Left renal cortex interstitium (tissue), 4 donors: ENCODE measurements at places on chromosomes 16 and 17.

DNA sequence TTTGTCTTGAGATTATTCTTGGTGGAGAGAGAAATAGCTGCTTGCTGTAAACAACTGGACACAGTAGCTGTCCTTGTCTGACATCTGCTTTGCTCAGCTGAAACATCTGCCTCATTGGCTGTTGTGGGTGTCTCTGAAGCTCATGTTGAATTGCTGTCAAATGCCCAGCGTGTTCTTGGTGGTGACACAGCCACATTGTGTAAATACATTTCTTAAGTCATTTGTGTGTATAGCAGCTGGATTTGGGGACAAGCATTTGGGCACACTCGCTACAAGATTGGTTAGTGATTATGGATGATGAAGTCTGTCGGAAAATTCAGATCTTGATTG is 5.3 kb downstream of the FAM234A start:
- no peak for DNase-seq

- no peak for DNase-seq
Observed at GRCh38 chr16:58026705-58027160, 1.2 kb downstream of the MMP15 start.

DNA sequence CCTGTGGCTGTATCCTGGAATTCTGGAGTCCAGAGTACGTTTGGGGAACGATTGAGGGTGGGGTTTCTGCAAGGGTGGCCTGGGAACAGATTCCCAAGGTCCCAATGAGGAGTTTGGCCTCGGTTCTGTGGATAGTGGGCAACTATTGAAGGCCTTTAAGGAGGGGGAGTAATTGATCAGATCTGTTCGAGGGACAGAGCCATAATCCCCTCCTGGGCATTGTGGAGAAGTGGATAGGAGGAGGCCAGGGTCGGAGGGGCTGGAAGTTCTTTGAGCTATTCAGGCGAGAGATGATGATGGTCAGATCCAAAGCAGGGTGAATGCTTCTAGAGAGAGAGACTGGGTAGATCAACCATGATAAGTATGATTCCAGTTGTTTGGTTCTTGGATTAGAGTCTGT is 173.4 kb downstream of the SNX29 start:
- DNase-seq: no peak

GRCh38 chr17:82414548-82415281 is 3.4 kb upstream of the HEXD start:
- DNase-seq: peak; percentile 62

GRCh38 chr17:45824901-45825492 is 19.7 kb upstream of the SPPL2C start:
- no peak for DNase-seq

DNA sequence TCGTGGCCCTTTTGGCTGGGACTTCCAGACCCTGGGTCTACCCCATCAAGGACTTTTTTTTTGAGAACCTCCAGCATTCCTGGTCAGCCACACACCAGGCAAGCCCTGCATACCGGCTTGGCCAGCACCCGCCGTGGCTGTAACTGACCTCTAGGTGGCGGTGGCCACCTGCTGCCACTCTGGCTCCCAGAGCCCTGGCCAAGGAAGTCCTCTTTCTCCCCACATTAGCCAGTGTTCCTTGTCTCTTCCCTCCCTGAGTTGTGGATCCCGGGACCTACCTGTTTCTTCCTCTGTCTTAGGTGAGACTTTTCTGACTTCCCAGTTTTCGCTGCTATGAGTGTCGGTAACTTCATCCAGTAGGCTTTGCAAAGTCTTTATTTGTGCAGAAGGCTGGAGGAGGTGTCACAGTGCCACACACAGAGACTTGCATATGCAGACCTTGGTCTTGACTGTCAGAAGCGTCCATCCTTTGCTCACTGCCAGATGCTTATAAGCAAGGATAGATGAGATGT is 348.3 kb downstream of the CPPED1 start:
- DNase-seq: no peak

DNA sequence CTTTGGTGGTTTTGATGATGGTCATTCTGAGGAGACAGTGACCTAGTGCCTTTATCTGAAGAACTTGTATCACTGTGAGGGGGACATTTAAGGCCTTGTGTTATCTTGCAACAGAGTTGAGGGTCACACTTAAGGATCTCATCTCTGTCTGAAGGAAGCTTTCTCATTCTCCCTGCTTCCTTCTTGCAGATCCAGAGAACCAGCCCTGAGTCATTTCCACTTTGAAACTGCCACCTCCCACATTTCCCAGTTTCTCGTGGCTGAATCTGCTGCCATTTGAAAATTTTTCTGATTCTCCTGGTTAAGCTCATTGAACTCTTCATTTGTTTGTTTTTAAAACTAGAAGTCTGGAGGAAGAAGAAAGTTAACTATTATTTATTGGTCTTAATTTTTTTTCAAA is 190.2 kb upstream of the CDH11 start:
- DNase-seq: no peak

GRCh38 chr16:83554096-83554495 is 253.7 kb upstream of the HSBP1 start:
- no peak for DNase-seq

DNA sequence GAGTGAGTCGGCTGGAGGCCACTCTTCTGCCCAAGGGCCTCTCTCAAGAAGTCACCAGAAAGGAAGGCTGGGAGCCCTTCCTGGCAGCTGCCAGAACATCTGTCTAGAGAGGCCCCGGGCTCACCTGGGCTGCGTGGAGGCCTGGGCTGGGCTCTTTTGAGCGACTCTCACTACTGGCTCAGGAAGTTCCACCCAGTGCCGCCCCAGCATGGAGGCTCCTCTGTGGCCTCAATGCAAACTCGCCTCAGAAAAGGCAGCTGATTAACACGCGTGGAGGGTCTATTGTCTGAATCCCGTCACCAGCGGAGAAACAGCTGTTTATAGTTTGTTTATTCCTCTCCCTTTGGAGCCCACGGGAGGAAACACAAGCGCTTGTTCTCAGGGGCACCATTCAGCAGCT is 25.3 kb downstream of the XYLT1 start:
- DNase-seq: no peak

DNA sequence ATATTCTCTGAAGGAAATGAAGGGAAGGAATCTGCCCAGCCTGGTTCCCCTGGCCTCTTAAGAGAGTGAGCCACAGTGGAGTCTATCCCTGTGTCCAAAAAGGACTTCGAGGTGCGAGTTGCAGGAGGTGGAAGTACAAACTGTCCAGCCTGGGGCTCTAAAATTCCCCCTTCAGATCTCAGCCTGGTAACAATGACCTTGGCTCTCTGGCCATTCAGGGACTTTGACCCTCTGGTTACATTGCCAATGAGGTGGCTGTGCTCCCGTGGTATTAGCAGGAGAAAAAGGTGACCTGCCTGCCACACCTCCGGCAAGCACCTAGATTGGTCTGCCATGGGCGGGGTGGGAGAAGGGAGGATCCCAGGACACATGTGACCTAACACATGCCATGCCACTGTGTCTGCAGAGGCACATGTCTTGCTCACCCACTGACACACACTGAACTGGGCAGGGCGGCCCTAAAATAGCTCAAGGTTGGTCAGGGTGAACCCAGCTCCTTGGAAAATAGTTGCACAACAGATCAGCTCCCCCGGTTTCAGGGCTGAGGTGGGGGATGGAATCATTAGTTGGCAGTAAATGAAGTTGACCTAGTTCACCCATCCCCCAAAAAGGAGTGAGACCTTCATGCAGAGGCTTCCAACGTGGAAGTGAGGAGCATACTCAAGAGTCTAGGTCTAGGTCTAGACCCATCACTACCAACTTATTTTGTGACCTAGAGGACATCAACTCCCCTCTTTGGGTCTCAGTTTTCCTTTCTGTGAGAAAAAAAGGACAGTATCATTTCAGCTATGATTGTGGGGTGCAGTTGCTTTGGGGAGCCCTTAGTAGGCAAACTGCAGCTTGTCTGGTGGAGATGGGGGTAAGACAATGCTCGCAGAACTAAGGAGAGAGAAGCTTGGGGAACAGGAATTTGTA is 2.2 kb downstream of the NR1D1 start:
- no peak for DNase-seq

DNA sequence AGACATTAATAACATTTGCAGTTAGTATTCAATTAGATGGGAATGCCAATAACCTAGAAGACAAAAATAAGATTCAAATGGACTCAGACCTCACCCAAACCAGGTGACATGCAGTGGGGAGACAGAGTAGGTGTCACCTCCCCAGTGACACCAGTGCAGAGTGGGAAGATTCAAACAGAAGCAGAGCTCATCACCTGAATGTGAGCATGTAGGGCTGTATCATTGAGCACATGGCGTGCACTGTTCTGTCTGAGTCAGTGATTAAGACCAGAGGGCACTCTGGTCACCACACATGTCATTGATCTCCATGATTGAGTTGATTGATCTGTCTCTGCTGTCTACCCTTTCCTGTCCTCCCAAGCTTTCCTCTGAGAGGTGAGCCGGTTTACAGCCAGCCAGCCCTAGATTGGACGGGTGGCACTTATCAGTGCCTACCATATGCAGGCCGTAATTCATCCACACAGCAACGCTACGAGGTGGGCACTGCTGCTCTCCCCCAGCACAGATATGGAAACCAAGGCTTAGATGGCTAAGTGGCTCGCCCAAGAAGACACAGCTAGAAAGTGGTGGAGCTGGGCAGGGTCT is 34.0 kb downstream of the RHBDL3 start:
- DNase-seq: no peak

DNA sequence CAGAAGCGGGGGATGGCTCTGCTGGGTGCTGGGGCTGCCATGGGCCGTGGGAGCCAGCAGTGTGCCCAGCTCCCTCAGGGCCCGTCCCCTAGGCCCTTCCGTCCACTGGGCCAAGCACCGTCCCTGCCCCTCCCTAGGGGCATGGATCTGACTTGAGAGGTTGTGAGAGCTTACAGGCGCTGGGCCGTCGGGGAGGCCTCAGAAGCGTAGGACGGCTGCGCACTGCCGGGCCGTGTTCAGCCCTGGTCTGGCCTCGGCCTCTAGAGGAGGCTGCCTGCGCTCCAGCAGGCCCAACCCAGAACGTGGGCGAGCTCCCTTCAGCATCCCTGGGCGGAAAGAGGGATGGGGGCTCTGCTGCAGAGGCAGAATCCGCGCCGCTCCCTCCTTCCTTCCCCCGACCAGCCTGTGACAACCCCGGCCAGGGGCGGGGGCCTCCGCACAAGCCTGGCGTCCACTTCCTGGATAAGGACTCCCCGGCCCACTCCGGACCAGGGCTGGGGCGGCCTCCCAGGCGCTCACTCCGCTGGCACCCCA is 685 bp upstream of the MPG start:
- no peak for DNase-seq

DNA sequence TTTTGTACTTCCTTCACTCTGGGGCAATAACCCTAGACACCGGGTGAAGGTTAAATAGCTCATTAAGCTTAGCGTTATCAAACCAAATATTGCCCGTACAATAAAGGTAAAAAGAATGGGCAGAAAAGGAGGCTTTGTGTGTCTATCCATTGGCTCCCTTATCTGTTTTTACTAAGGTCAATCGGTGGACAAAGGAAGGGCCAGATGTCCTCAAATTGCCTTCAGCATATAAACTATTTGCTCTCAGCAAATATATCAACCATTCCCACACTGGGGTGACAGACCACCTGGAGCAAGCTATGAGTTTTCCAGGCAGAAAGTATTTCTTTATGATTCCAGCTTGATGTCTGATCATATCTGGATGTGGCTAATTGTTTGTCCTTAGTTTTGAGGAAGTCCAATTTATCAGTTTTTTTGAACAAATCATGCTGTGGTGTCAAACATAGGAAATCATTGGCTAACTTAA is 25.3 kb upstream of the WIPI1 start:
- no peak for DNase-seq

GRCh38 chr17:40540448-40540847 is 24.8 kb downstream of the CCR7 start:
- no peak for DNase-seq

DNA sequence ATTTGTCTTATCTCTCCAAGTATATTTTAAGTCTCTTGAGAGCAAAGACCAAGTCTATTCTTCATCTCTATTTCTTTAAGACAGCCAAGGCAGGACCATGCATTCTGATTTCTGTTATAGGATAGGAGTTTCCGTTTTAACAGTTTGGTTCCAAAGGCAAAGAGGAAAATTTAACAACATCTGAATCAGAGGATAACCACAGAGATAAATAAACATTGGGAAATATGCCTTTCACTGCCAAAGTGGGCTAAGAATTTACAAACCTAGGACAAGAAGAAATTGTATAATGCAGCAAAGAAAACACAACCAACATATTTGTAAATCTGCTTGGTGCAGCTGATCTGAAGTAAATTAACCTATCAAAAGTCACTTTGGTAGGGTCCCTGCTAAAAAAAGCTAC is 37.7 kb downstream of the USP32 start:
- DNase-seq: no peak

GRCh38 chr17:19590912-19591551 is 57.4 kb downstream of the SLC47A1 start:
- no peak for DNase-seq

DNA sequence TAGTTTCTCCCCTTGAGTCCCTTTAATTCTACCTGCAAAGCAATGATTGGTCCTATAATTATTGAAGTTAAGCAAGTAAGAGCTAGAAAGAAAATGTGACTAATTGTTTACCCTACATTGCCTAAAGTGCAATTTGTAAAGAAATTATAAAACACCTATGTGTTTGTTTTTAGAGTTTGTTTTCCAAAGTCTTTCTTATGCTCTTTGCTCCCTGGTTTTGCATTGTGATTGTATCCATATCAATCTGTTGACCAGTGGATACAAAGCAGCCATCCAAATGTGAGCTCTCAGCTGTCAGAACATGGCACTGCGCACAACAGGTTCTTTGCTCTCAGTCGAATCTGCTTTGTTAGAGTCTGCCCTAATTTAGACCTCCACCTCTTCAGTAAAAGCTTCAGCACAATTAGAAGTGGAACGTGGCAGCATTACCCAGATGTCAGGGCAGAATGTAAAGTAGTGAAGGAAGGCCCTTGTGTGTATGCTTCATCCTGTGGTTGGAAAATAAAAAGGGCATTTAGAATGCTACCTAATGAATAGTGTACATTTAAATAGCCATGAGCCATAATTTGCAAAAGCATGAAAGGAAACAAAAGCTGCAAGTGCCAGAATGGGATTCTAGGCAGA is 70.5 kb downstream of the AATF start:
- DNase-seq: no peak

DNA sequence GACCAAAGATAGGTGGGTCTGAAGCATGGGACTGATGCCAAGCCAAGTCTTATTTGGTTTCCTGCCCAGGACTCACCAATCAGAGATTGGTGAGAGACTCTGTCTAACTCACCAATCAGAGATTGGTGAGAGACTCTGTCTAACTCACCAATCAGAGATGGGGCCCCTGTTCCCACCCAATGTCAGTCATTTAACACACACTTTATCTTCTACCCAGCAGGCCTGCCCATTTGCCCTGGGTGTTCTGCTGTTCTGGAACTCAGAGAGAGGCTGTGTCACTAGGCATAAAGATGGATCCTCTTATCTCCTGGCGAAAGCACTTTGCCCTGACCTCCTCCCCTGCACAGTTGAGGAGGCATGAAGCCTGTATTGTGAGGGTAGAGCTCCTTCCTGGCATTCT is 5.4 kb upstream of the RHOT1 start:
- DNase-seq: no peak

GRCh38 chr16:86868070-86868469 is 289.7 kb downstream of the FOXL1 start:
- no peak for DNase-seq

DNA sequence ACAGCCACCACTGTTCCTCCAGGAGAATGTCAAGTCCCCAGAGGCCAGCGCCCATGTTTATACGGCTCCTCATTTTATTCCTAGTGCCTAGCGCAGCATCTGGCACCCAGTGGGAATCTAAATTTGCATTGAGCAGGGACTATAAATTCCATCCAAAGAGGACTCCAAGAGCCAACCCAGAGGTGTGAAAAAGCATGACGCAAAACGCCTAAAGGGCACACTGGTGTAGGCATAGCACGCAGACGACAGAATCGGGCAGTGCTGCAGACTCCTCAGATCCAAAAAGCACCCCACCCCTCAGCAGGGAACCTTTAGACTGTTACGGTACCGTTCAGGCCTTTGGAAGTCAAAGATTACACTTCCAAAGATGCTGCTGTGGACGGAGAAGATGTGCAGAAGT is 19.5 kb downstream of the TEKT5 start:
- DNase-seq: no peak
